ENCODE measurements at places on chromosomes 7 and 10.

GRCh38 chr7:158771213-158771834 is 58.0 kb downstream of the ESYT2 start:
- DNase-seq = no peak

- DNase-seq = peak; percentile 52
Observed at GRCh38 chr10:88831709-88832108, 19.9 kb downstream of the ANKRD22 start.

DNA sequence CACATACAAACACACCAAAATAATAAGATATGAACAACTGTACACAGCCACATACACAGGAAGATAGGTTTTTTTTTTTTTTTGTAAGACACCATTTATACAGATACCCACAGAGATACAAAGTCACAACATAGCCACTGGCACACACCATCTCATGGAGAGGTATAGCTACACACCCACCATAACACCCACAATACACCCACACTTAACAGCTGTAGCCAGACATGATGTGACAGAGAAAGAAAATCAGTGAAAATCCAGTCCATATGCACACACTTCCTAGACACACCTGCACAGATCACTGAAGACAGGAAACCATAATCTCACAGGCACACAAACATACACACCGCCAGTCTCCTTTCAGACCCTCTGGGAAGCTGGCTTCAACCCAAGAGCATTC is 62.4 kb upstream of the PAX2 start:
- DNase-seq = no peak

DNA sequence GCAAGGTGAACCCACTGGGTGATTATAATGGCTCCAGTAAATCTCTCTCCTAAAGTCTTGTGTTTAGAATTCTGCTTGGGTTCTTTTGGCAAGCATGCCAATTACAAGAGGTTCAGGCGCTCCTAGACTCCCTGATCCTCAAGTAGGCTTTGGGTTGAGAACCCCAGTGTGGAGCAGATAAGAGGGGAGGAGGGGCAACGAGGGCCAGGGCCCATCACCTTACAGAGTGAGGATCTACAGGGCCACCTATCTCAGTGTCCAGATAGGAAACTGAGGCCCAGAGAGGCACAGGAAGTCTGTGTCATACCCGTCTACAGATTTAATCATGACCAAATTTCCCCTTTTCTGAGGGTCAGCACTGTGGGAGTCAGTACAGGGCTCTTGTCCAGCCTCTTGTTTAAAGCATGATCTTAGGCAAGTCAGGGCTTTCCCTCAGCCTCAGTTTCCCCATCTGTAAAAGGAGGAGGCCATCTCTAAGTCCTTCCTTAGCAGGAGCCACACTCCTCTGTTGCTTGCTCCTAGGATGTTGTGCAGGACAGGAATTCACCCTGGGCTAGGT is 4.4 kb downstream of the TACR2 start:
- no peak for DNase-seq

- no peak for DNase-seq
Observed at GRCh38 chr10:31011017-31011664, 20.5 kb downstream of the ZNF438 start.

- no peak for DNase-seq
Observed at GRCh38 chr10:52198540-52198939, 115.5 kb upstream of the DKK1 start.

DNA sequence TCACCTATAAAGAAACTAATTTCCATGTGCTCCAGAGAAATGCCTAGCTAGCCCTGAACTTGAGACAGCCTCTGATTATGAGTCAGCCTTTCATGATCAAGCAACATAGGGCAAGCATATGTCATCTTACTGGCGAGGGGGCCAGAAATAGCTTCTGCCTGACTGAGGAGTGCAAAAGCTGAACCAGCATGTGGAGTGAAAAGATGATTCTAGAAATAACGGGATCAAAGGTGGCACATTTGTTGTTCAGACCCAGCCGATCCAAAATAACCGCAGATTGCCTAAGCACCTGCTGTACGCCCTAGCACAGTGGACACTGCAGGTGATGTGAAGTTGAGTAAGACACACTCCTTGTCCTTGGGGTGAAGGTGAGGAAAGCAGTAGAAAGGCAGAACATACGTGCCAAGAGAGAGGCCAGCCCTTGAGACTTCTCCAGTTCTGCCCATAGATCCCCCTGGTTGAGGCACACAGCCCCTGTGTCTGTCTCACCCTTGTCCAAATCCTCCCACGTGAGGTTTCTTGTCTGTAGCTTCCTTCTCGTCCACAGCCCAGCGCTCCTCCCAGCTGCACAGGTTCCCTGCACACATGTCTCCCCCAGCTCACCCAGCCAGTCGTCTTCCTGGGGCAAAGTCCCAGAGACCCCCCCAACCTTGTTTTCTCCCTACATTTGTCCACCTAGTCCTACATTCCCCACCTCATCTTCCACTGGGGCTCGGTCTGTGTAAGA is 2.8 kb upstream of the BCL7B start:
- peak; percentile 34 for DNase-seq

DNA sequence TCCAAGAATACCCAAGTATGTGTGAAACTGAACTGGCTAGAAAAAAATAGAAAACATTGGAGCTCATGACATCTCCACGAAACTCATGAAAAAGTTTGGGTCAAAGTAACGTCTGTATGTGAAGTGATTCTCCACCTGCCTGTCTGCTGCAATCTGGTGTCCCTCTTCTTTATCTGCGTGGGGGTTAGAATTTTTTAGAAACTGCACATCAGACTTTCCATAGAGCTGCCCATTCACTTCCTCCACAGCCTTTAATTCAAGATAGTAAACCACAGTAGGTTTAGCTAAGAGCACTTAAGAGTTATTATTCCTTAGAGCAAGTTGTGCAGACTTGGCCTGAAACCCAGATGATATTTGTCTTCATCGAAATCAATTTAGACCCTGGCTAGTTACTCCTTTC is 55.3 kb downstream of the SCIN start:
- no peak for DNase-seq

DNA sequence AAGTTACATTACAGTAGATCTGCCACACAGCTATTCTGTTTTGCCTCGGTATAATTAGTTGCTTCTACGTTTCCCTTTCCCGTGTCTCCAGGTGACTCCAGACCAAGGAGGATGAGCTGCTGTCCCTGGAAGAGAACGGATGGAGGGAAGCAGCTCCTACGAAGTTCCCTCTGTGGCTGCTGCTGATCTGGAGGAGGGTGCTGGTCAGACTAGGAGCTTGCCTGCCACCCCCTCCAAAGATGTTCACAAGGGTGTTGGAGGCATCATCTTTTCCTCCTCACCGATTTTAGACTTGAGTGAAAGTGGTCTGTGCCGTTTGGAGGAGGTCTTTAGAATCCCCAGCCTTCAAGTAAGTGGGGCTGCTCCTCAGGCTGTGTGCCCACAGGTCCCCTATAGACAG is 1.4 kb downstream of the LRRC27 start:
- no peak for DNase-seq

DNA sequence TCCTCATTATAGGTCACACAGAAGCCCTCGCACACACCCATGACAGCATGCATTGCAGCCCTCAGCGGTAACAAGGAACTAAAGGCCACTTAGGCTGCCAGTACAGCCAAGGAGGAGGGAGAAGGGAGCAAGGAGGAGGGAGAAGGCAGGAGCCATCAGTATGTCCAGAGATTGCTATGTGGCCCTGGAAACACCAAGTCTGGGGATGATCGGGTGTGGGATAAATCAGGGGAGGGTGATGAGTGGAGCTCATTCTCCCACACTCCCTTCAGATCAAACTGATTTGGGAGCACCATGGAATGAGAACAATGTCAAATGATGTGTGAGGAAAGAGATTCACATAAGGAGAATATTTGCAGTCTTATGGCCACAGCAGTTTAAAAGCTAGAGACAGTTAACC is 350.9 kb downstream of the TNS3 start:
- DNase-seq = no peak

DNA sequence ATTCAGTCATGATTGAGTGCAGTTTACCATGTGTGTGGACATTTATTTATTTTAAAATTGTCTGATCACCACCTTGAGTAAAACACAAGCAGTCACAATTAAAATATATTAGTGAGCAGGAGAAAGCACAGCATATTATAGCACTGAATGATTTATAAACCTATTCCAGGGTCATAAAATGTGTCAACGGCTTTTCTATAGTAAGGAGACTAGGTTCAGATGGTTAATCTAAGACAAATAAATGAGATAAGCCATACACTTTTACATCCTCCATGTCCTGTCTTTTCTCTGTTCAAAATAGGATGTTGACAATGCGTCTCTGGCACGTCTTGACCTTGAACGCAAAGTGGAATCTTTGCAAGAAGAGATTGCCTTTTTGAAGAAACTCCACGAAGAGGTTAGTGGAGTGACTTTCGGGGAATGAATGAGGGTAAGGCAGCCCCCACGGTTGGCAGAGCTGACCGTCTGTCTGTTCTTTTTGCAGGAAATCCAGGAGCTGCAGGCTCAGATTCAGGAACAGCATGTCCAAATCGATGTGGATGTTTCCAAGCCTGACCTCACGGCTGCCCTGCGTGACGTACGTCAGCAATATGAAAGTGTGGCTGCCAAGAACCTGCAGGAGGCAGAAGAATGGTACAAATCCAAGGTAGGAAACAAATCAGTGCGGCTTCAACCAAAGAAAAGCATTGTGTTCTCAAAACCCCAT is 5.4 kb downstream of the VIM start:
- no peak for DNase-seq

- DNase-seq = no peak
Observed at GRCh38 chr7:90455163-90456030, 14.0 kb upstream of the PTTG1IP2 start.

GRCh38 chr7:138125119-138125518 is 48.9 kb downstream of the AKR1D1 start:
- DNase-seq = no peak

- DNase-seq = peak; percentile 11
Observed at GRCh38 chr7:95501261-95501832, 15.6 kb downstream of the ASB4 start.

- DNase-seq = peak; percentile 26
Observed at GRCh38 chr10:8404721-8405120, 350.2 kb downstream of the GATA3 start.

GRCh38 chr7:113283861-113284260 is 165.5 kb upstream of the SMIM30 start:
- DNase-seq = no peak

DNA sequence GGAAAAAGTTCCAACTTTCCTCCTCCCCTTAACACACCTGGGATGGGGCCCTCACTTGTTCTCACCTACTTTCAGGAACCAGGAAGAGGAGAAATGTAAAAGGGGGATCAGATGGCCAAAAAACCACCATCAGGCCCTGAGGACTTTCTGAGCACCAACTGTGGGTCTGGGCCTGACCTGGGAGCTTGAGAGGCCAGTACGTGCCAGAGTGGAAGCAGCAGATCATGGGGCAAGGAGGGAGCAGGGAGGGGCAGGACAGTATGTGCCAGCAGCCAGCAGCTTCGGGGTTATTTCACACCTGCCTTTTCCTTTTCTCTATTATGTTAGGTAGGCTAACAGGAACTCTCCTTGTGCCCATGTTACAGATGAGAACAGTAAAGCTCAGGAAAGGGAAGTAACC is 118.8 kb upstream of the UNC5B start:
- no peak for DNase-seq

GRCh38 chr7:142587578-142588191 is 161.6 kb upstream of the PRSS1 start:
- no peak for DNase-seq

DNA sequence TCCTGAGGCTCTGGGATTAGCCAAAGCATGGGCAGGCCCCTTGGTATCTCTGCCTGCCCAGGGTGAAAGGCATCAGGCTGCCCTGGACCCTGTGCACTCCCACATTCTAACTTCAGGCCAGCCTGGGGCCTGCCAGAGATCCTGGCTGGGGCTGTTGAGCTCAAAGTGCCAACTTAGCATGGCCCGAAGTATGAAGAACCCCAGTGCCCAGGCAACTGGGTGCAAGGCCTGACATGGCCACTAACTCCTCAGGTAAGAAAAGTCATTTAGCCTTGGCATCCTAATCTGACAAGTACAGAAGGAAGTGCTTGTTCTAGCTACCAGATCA is 43.2 kb downstream of the FAM53B start:
- no peak for DNase-seq

GRCh38 chr10:85527616-85528317 is 838.8 kb downstream of the GRID1 start:
- DNase-seq = peak; percentile 2

GRCh38 chr10:47158116-47159071 is 141.6 kb upstream of the GDF10 start:
- no peak for DNase-seq

- no peak for DNase-seq
Observed at GRCh38 chr10:114674346-114674745, 16.3 kb upstream of the ABLIM1 start.

Data from activated CD4-positive, alpha-beta T cell treated with anti-CD3 and anti-CD28 coated beads for 48 hours (primary cell).